ENCODE measurements at places on chromosomes 1 and 21.

DNA sequence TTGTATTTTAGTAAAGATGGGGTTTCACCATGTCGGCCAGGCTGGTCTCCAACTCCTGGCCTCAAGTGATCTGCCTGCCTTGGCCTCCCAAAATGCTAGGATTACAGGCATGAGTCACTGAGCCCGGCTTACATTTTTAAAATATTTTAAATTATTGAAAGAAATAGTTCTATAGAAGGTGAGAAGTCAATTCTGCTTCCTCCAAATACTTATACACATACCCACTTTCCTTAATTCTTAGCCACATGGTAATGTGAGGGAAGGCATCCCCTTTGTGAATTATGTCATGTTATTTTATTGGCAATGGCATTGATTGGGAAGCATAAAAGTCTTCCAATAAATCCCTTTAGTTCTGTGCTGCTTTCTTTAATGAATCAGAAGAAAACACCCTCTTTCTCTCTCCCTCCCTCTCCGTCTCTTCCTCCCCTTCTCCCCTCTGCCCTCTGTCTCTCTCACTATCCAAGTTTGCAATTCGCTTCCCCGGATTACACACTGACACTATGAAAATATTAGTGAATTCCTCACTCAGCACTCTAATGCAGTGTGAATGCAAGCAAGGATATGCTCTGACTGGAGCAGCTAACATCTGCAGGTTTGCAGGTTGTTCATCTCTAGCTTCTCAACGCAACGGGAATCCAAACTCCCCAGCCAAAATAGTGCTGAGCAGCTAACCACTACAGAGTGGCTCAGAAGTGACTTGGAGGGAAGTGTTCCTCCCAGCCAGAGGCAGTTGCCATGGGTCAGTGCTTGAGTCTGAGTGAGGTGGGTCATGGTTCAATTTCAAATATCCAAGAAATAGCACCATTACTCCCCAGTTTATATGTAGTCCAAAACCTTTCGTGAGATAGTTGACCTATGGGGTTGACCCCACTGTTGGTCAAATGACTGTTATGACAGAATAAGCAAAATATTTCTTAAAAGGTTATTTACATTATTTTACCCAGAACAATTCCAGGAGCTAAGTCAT lies 77.8 kb upstream of the CD55 start:
- DNase-seq = no peak

DNA sequence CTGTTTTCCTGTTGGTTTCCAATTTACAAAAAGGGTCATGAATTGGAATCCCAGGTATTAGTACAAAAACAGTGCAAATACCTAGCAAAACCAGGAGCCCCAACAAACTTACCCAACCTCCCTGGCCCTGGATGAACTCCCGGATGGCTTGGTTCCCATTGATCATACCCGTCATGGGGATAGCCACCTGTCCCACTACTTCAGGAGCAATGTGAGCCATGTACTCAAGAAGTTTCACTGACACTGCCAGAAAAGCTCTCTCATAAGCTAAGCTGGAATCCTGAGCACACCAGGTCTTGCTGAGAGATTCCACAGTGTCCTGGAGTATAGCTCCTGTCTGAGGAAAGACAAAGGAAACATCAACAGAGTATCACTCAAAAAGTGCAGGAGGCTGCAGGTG lies 5.7 kb downstream of the BCL2L15 start:
- DNase-seq = no peak

DNA sequence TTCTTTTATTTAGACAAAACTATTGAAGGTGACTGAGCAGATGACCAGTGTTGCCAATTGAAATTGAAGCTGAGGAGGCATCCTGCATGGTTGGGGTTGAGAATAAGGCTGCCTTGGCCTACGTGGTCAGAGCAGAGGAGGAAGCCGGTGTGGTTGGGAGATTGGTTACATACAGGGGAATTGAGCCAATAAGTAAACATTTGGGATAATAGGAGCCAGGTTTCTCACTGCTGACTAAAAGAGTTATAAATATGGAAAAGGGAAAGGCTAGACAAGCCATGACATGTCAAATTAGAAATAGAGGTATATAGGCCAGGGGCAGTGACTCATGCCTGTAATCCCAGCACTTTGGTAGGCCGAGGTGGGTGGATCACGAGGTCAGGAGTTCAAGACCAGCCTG lies 15.8 kb downstream of the SNX7 start:
- DNase-seq = peak; percentile 27

DNA sequence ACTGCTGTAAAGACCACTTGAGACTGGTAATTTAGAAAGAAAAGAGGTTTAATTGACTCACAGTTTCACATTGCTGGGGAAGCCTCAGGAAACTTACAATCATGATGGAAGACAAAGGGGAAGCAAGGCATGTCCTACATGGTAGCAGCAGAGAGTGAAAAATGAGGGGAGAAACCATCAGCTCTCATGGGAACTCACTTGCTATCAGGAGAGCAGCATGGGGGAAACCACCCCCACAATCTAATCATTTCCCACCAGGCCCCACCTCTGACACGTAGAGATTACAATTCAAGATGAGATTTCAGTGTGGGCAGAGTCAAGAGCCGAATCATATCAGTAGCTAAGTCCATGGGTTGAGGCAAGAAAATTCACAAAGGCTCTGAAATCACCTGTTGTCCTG lies 23.8 kb upstream of the LYPD8 start:
- DNase-seq = no peak

- DNase-seq = no peak
These were observed 344.0 kb upstream of the USP24 start for GRCh38 chr1:55559161-55559611.

DNA sequence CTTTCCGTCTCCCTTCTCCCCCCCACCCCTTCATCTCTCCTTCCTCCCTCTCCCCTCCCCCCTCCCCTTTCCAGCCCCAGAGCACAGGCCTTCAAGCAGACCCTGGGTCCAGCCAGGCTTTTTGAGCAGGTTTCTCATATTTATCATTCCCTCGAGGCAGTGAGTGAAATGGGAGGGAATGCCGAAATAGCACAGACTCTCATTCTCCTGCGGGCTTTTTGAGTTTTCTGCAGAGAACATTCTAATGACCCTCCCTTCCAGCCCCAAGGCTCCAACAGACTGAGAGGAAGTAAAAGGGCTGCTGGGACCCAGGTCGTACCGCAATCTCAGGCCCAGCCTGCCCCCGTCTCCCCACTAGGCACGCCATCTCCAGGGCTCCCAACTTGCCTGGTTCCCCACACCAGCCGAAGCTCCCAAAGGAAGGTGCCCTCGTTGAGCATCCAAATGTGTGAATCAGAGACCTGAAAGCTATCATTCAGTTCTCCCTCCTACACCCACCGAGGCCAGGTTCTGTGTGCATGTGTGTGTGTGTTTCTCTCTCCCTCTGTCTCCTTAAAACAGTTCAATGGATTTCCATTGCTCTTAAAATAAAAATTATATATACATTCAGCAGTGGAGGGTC lies 22.3 kb downstream of the ACTA1 start:
- DNase-seq = no peak

DNA sequence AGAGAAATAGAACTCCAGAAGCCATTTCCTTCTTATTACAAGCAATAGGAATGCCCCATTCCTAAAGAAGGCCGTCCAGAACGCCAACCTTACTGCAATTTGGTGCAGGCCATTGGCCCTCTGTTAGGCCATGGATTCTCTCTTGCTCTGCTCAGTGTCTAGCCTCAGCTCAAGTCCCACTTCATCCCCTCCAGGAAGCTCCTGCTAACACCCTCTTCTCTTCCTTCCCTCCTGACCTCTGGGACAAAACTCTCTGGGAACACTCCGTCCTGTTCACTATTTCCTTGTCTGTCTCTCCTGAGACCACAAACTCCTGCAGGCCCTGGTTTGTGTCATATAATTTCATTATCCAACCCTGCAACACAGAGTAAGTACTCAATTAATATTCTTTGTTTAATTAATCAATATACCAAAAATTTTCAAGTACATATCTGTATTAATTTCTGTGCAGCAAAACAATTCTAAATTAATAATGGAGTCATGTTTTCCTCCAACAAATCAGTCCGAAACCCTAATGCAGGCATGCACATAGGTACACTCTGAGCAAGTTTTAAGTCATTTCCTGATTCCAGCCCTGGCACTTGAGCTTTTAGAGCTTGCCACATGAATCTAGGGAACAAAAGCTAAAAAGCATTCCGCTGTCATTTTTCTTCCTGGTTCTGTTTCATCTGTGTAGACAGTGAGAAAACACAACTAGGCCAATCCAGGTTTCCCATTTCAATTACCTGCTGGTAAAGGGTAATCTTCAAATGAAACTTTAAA lies 245.3 kb downstream of the SETD4 start:
- DNase-seq = no peak

DNA sequence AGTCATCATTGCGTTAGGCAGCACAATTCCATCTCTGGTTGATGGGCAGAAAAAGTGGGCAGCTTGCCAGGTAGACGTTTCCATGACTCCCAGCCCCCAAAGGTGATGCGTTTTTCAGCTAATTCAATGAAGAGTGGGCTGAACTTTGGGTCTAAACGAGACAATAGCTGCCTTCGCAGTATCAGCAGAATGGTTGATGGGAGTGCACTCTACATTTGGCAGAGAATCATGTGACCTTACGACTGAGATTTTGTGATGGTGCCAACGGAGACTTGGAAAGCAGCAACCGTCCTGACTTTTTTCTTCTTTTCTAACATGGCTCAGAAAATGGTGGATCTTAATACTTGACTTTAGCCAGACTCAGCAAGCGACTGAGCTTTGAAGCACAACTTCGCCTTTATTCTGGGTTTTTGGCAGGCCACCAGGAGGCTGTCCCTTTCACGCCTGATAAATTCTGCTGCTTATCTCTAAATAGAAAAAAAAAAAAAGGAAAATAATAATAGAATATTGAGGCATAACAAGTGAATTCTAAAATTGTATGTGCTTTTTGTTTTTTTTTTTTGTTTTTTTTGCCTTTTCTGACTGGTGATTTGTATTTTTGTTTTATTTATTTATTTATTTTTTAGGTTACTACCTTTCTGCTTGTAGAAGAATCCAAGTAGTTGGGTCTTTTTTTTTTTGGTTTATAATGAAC lies 804.8 kb downstream of the USP25 start:
- DNase-seq = peak; percentile 65

GRCh38 chr1:94646786-94647555 lies 105.4 kb upstream of the F3 start:
- DNase-seq = no peak

- DNase-seq = no peak
These were observed 93.0 kb downstream of the SPATA46 start for GRCh38 chr1:162283657-162284056.

DNA sequence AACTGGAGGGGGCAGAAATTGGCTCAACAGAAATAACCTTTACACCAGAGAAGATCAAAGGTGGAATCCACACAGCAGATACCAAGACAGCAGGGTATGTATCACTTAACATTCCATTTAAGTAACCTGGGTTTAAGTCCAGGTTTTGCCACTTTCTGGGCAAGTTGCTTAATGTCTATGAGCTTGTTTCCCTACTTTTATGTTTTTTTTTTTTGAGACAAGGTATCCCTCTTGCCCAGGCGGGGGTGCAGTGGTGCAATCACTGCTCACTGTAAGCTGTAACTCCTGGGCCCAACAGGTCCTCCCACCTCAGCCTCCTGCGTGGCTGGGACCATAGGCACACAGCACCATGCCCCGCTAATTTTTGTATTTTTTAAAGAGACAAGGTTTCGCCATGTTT lies 2.2 kb downstream of the RTCA start:
- no peak for DNase-seq

- DNase-seq = no peak
These were observed 733.4 kb upstream of the B3GALT2 start for GRCh38 chr1:193919827-193920226.

- DNase-seq = no peak
These were observed 168.9 kb downstream of the LMO4 start for GRCh38 chr1:87497380-87498203.

- DNase-seq = no peak
These were observed 87.9 kb downstream of the CDC14A start for GRCh38 chr1:100440075-100440809.

GRCh38 chr1:219109424-219110018 lies 64.2 kb upstream of the LYPLAL1 start:
- DNase-seq = no peak

Data from skeletal muscle cell (primary cell).